ENCODE measurements at places on chromosomes 7 and 10.
A peak's percentile ranks its signal among the peaks of the same experiment; 100 is the strongest.

GRCh38 chr10:13376746-13377145 is 28.7 kb upstream of the SEPHS1 start:
- no peak for DNase-seq

DNA sequence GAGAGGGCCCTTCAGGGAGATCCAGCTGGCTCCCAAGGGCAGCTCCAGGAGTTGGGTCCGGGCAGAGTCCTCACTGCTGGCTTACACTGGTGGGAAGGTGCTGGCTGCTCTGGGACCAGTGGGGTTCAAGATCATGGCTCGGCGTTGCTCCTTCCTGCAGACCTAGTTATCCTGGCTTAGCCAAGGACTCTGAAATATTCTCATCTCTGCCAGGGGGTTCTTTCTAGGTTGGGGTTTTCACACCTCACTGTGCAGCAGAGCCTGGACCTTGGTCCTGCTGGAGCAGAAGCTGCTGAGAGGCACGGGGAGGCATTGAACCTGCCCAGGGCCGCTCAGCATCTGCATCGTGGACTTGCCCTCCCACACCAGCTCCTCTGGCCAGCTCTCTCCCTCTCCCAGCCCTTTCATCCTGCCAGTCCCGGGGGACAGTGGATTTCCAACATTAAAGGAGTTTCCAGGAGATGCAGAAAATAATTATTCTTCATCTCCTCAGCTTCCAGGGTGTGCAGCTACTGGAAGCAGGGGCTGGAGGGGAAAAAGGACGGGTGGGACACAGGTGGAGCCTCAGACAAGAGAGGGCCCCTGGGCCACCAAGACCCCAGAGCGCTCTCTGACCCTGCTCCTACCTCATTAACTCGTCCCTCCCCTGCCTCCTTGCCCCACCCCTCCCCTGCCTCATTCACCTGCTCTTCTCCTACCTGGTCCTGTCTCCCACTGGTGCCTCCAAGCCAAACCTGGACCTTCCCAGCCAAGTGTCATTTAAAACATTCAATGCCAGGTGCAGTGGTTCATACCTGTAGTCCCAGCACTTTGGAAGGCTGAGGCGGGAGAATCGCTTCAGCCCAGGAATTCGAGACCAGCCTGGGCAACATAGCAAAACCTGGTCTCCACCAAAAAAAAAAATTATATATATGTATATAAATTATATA is 42.5 kb downstream of the JAKMIP3 start:
- DNase-seq, result no peak

- no peak for DNase-seq
These were observed 1.1 kb upstream of the GNAI1 start for GRCh38 chr7:80133361-80134114.

DNA sequence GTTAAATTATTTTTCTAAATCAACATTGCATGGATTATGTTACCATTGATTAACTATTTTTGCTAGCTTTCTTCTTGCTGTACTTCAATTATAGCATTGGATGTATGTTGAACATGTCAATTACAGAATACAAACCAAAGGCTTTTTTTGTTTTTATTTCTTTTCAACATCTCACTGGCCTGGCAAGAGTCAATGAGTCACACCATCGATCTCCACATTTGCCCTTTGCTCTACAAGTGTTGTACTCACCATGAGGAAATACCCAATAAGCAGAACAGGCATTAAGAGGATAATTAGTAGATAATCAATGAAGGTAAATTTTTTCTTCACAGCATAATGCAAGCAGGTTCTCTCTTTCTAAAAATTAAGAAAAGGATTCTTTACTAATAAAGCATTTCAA is 23.3 kb downstream of the ANKRD22 start:
- no peak for DNase-seq

DNA sequence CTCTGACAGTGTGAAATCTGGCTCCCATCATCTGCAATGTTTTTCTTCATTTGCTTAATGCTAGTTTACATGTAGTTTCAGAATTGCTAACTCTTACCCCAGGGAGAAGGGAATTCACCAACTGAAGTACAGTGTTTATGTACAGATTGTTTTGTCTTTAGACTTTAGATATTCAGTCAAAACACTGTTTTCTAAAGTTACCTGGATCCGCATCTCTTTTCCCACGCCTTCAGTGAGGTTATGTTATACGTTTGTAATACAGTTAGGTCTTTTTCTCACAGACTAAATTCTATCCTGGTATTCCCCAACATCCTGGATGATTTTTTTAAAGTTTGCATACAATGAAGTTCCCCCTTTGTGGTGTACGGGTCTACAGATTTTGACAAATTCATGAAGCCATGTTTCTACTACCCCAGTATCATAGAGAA is 3.2 kb upstream of the LYZL1 start:
- no peak for DNase-seq

- DNase-seq, result no peak
These were observed 97.7 kb downstream of the WDR37 start for GRCh38 chr10:1153805-1154351.

DNA sequence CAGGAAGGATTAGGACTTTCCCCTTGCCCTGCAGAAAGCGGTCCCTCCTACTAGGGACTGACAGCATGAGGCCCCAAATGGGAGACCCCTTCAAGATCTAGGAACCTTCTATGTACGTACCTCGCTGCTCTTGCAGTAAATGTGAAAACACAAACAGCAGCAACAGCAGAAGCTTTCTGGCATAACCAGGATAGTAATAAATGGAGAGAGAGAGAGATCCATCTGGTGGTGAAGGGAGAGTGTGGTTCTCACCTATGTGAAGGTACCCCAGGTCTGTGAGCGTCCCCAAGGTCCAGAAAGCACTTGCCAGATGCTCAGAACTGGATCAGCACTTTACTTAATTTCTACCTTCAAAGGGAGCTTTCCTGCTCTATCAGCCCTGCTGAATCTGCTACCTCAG is 592.7 kb downstream of the PARD3 start:
- DNase-seq, result no peak

- DNase-seq, result no peak
These were observed 23.4 kb upstream of the NPS start for GRCh38 chr10:127525686-127526085.

GRCh38 chr7:13290975-13291374 is 603.5 kb downstream of the ARL4A start:
- no peak for DNase-seq

DNA sequence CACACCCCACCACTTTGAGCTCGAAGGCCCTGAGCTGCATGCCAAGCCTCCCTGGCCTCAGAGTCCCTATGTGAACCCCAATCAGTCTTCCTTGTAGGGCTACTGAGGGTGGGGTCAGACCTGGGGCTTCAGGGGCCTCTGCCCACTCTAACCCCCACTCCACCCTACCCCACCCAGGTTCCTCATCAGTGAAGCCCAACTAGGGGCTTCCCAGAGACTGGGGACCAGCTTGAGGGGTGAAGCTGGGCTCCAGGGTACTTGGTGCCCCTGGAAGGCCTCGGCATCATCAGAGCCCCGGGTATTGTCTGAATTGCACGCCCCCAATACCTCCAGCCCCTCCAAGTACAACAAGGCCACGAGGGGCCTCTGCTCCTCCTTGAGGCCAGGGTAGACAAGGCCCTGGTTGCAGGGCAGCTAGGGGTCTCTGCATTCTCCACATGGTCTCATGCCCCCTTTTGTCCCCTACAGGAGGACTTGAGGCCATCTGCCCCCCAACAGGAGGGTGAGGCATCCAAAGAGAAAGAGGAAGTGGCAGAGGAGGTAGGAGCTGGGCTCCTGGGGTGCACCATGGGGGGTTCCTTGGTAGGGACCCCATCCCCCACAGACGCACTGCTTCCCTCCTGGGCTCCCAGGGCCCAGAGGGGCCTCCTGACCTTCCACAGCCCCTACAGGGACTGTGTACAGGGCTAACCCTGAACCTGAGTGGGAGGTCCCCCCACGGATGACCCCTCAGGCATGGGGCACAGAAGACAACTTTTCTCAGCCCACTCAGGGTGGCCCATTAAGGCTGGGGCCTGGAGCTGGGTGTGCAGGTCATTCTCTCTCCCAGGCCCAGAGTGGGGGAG is 4.0 kb downstream of the SNCG start:
- no peak for DNase-seq

- no peak for DNase-seq
These were observed 68.2 kb downstream of the PFKFB3 start for GRCh38 chr10:6270951-6271350.

GRCh38 chr10:97572214-97572989 is at the start of gene ANKRD2:
TSS of gene ANKRD2 (plus strand) at chr10:97572779. CDS start at chr10:97572789, 10 bp downstream.
- DNase-seq, result peak; percentile 30
